ENCODE measurements at places on chromosomes 7 and 10.
A peak's percentile ranks its signal among the peaks of the same experiment; 100 is the strongest.

- DNase-seq: no peak
These were observed 69.8 kb upstream of the STEAP1B start for GRCh38 chr7:22569586-22570321.

DNA sequence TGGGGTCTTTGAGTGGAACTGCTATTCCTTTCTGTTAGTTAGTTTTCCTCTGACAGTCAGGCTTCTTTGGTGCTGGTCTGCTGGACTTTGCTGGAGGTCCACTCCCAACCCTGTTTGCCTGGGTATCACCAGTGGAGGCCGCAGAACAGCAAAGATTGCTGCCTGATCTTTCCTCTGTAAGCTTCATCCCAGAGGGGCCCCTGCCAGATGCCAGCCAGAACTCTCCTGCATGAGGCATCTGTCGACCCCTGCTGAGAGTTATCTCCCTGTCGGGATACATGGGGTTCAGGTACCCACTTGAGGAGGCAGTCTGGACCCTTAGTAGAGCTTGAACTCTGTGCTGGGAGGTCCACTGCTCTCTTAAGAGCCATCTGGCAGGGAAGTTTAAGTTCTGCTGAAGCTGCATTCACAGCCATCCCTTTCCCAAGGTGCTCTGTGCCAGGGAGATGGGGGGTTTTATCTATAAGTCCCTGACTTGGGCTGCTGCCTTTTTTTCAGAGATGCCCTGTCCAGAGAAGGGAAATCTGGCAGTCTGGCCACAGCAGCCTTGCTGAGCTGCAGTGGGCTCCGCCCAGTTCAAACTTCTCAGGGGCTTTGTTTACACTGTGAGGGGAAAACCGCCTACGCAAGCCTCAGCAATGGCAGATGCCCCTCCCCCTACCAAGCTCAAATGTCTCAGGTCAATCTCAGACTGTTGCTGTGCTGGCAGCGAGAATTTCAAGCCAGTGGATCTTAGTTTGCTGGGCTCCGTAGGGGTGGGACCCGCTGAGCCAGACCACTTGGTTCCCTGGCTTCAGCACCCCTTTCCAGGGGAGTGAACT, 89.7 kb upstream of the CDK6 start:
- DNase-seq: no peak

GRCh38 chr7:111933609-111934008, 272.6 kb downstream of the DOCK4 start:
- no peak for DNase-seq

- DNase-seq: peak; percentile 99
These were observed at the start of gene POLD2 for GRCh38 chr7:44123190-44124003. TSS of gene POLD2 (minus strand) at chr7:44123548. CDS start at chr7:44122053, 1,495 bp downstream.

DNA sequence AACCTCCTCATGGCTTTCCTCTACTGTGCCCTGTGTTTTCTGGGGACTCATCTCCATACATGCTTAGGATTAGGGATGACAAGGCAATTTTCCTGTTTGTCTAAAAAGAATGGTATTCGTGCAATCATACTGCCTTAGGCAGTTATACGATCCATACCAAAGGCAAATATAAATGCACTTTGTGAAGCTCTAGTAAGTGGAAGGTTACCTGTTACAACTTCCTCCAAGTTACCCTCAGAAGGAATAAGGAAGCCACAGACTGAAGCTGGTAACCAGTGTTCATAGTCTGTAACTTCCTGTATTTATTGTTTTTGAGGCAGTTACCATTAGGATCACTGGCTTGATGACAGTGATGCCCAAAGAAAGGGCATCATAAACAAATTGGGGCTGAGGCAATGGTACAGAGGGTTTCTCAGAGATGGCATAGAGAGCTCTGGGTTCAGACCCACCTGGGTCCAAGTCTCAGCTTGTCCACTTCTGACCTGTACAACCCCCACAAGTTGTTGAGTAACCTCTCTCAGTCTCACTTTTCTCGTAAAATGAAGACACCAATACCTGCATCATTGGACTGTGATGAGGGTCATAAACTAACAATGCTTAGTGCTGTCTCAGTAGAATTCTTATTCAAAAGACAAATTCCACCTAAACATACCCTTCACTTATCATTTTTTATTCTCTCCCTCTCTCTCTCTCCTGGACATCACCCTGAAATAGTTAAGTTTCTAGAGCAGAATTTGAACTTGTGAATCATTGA, 138.2 kb downstream of the ELMO1 start:
- no peak for DNase-seq

DNA sequence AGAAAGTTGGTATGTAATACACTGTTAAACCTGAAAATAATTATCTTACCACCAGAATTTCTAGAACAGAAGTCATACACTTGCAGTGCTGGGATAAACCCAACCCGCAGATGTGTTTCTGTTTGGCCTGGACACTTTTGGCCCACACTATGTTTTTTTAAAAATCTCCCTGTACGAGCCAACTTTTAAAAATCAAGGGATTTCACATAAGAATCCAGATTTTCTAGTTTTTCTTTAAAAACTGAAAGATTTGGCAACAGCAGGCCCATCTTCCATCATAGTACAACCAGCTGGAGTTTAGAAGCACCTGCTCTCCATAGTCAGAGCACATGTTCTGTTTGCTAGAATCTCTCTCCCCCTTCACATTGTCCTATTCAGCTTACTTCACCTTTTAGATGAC, 74.0 kb downstream of the TLL2 start:
- DNase-seq: no peak

GRCh38 chr7:17370901-17371585, 72.6 kb downstream of the AHR start:
- DNase-seq: no peak

GRCh38 chr10:91032611-91033206, 111.8 kb upstream of the ANKRD1 start:
- DNase-seq: no peak
